ENCODE measurements at places on chromosomes 2 and 18.

GRCh38 chr2:147910990-147911473 is 66.2 kb downstream of the ACVR2A start:
- peak; percentile 22 for DNase-seq

DNA sequence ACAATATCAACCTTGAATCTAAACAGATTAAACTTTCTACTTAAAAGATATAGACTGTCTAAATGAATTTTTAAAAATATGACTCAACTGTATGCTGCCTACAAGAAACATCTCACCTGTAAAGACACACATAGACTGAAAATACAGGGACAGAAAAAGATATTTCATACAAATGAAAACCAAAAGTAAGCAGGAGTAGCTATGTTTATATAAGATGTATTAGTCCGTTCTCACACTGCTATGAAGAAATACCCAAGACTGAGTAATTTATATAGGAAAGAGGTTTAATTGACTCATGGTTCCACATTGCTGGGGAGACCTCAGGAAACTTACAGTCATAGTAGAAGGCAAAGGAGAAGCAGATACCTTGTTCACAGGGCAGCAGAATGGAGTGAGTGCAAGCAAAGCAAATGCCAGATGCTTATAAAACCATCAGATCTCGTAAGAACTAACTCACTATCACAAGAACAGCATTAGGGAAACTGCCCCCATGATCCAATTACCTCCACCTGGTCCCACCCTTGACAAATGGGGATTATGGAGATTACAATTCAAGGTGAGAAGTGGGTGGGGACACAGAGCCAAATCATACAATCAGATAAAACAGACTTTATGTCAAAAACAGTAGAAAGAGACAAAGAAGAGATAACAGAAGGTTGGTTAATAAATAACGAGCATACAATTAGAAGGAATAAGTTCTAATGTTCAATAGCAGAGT is 214.4 kb upstream of the SLC39A10 start:
- DNase-seq, result no peak

DNA sequence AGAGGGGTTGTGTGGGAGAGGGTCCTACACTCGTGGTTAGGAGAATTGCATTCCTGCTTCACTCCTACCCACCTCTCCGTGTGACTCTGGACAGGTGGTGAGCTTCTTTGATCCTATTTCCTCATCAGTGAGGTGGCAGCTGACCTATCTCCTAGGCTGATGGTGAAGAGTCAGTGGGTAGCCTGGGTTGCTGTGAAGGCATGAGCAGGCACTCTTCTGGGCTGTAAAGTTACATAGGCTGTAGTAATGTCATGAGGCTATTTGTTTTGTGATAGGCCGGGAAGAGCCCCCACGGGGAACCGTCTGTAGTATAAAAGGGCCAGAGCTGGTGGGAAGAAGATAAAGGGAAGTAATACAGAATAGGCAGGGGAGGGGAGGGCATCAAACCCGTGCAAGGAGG is 83.8 kb downstream of the TMEM247 start:
- no peak for DNase-seq

- DNase-seq, result no peak
These were observed 153.2 kb downstream of the WDR7 start for GRCh38 chr18:56804395-56804794.

DNA sequence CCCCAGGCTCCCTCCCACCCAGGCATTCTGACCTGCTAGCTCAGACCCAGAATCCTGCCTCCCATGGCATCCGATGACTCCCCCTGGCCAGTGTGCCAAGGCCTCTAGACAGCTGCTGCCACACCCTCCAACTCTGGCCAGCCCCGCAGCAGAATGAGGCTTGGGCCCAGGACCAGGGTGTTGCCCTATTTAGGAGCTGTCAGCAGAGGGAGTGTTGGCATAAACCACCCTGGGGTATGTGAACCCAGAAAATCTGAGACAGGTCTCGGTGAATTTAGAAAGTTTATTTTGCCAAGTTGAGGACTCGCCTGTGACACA is 134.3 kb downstream of the KLHL29 start:
- peak; percentile 77 for DNase-seq

Measured in femur (tissue), 1 donor.